Esophagus squamous epithelium (tissue), 5 donors: ENCODE measurements at places on chromosomes 5 and 9. TPM values are rescaled to one million over a fixed set of nuclear protein-coding genes. Genes with fewer than 3 reads are reported as not detected.

DNA sequence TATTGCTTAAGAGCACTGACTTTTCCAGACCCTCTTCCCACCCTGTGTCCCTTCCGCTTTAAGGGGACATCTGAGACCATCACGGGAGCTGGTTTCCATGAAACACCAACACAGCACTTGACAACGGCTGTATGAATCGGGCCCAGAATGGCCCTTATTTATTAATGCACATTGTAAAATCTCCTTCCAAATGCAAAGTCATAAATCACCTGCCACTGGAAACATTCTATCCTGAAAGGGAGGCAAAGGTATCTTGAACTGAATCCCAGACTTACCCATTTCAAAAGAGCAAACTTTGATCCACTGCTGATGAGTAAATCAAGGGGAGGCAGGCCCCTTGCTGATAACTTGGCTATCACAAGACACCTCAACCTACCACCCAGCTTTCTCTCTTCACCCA, 37.4 kb downstream of the SHB start:
- no peak for DNase-seq

DNA sequence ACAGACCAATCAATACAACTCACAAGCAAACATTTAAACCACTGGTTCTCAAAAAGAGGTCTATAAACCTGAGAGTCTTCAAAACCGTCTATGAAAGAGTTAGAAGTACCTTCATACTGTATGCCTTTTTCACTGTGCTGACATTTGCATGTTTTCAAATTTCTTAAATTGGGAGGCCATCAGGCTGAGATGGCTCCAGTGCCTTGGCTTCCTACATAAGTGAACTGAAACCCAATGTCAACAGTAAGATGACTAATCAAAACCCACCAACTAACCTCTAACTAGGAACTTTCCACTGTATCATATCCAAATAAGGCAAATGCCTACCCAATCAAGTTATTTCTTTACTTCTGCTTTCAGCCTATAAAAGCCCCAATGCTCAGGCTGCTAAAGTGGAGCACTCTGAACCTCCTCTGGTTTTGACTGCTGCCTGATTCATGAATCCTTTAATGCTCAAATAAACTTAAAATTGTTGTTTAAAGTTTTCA, 35.1 kb downstream of the FAM13B start:
- no peak for DNase-seq

The PKD2L2 gene
- total RNA-seq: not detected

DNA sequence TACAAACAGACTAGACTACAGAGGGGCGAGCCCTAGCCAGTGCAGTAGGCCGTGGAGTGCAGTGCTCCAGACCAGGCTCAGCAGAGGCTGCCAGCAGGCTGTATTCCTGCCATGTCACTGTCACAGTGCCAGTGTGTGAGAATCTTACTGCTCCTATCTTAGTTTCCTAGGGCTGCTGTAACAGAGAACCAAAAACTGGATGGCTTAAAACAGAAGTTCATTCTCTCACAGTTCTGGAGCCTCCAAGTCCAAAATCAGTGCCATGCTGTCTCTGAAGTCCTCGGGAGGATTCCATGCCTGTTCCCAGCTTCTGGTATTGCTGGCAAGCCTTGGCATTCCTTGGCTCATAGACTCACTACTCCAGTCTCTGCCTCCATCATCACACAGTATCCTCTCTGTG, 75.0 kb upstream of the SAP30L start:
- DNase-seq: no peak

DNA sequence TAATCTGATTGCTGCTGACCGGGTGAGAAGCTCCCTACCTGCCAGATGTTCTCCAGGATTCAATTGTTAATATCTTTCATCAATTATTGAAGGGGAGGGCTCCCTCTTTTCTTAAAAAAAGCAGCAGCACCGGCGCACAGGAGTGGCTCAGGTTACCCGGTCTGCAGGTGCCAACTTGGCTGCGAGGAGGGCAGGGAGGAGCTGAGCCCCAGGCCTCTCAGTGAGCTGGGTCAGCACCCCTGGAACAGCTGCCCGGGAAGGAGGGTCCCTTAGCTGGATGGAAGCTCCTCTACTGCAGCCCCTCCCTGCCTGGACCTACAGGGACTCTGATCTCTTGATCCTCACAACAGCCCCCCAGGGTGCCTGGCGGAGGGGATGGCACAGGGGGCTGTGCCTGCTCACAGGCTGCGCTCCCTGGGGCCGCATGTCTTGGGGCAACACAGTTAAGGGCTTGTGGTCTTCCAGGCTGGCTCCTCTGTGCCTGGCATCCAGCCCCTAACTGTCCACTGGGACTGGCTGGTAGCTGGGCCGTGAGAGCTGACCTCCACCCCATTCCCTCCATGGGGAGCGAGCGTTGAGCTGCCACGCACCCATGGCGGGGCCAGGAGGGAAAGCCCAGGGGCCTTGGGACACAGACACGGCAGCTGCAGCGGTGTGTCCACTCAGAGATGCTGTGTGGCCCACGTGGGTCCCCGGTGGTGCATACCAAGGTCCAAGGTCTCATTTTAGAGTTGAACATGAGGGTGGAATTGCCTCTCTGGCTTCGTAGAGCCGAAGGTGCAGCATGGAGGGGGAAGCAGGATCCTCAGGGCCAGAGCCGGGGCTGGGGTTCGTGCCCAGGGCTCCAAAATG, 28.6 kb upstream of the TMEM250 start:
- no peak for DNase-seq

- DNase-seq: no peak
These were observed 12.1 kb downstream of the GALNT10 start for GRCh38 chr5:154202379-154203260.

DNA sequence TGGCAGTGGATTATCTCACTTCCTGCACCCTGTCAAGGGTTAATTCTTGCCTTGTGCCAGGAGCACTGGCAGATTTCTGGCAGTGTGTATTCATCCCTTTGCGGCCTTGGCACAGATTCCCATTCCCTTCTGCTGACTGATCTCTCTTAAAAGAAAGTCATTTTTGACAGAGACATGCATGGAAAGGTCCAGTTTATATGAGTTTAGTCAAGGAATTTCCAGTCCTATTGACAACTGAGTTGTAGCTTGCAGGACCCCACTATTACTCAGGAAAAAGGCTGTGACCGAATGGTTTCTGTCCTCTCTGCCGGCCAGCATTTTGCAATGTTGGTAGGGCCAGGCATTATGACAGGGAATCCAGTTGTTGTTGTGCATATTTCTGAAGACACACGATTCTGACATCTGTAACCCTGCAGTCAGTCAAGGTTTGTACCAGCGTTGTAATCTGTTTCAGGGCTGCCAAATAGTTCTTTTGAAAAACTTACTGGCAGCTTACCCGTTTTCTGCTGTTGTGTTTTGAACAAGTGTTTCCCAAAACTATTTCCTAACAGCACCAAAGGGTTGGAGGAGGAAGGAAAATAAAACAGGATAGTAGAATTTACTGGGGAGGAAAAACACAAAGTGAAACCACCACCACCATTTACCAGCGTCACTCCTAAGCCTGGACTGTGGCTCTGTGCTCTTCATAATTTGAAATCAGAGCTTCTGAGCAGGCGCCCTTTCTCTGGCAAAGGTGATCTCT, 243.4 kb upstream of the KLF4 start:
- no peak for DNase-seq

- DNase-seq: no peak
These were observed 25.0 kb upstream of the C5orf47 start for GRCh38 chr5:173963867-173964441.

The TICAM2 gene
- total RNA-seq: 0.95 TPM

DNA sequence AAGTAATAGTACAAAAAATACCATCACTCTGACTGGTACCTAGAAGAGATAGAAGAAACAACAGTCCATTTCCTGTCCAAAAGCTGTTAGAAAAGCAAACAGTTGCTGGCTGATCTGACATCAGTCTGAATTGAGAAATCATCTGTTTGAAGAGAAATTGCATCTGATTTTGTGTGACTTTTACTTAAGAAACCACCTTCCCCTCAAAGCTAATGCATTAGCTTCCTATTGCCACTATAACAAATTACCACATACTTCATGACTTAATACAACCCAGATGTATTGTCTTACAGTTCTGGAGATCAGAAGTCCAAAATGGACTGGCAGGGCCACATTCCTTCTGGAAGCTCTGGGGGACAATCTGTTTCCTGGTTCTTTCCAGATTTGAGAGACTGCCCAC, 385.9 kb upstream of the TLE4 start:
- DNase-seq: no peak

The SLC27A6 gene
- total RNA-seq: 1.7 TPM

The SLC4A9 gene
- total RNA-seq: 1.2 TPM

DNA sequence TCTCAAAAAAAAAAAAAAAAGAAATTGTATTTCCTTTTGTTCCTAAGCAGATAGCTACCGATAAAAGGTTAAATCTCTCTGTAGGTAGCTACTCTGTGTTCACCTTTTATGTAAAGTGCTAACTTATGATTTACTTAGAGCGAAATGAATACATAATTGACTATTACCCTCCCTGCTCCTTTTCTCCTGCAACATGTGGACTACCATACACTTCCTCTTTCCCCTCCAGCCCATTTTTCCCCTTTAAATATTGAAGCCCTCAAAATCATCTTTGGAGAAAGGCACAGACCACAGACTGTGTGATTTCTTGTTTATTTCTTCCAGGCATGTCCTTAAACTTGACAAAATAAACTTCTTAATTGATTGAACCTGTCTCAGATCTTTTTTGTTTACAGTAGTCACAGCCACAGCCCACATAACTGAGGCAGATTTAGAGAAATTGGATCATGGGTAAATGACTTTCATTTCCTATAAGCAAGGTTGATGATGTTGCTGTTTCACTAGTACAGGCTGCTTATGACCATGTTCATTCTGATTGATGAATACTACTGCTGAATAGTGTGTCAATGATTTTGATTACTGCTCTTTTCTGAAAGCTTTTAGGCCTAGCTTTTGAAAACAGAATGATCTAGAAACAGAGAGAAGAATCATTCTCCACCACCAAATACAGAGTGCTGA, 59.2 kb downstream of the PHAX start:
- DNase-seq: no peak

DNA sequence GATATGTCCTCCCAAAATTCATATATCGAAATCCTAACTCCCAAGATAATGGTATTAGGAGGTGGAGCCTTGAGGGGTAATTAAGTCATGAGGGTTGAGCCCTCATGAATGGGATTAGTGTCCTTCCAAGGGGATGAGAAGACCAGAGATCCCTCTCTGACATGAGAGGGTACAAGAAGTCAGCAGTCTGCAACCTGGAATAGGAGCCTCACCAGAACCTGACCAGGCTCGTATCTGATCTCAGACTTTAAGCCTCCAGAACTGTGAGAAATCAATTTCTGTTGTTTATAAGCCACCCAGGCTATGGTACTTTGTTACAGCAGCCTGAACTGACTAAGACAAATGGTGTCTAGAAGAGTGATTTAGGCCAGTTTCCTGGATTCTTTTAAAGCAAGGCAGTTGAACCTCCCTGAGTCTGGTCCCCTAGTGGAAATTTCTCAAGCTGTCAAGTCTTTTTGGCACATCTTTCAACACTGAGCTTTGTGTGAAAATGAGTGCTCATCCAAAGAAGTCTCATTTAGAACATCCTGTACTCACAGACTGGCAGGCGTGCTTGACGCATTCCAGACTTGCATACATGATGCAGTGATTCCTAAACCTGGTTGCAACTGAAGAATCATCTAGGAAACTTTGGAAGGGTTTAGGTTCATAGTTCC, 254.8 kb upstream of the PPP1R2B start:
- DNase-seq: no peak

The TMEM215 gene
- total RNA-seq: not detected

- DNase-seq: no peak
These were observed 137.8 kb downstream of the EFNA5 start for GRCh38 chr5:107532916-107533315.

The ACSL6 gene
- total RNA-seq: 3.2 TPM

DNA sequence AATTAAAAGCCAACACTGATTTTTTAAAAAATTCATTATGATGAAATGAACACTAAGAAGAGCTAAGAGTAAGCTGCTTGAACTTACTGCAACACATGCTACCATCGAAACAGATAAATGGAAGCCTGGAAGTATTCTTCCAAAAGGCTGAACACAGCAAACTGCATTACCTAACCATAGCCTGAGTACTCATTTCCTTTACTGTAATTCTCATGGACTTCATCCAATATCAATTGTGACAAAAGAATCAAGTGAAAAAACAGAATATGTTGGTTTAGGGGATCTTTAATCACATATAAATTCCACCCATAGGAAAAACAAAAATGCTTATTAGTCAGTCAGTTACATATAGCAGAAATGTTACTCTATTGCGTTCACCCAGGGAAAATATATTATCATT, 68.5 kb downstream of the DROSHA start:
- DNase-seq: no peak

DNA sequence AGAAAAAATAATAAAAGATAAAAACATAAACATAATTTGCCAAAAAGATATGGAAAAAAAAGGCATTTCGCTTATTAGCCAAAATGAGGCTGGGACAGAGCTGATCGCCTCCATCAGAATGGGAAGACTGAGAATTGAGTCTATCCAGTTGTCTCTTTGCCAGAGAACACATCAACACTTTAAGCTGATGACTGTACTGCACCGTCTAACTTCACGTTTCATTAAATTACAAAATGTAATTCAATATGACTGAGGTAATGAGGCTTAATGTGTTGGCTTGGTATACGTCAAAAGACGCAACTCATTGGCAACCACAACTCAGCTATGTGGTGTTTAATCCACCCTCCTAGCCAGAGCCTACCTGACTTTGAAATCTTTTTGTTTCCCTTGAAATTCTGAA, 462.7 kb upstream of the CD180 start:
- DNase-seq: no peak

GRCh38 chr5:118956727-118957126, 31.6 kb downstream of the DTWD2 start:
- DNase-seq: no peak

The HTR1A gene
- total RNA-seq: not detected

DNA sequence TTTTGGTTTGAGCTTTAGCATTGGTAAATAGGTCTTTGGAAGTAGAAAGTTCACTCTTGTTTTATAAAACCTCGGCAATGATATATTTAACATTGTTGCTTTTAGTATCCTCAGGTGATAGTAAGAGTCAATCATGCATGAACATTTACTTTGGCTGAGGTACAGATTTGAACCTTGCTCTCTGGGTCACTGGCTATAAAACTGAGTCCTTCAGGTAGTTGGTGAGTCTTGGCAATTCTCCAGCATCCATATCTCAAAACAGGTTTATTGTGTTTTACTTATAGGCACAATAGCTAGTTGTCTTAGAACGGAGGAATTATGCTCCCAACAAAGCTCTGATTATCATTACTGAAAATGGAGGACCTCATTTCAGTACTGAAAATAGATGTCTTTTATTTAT, 75.1 kb downstream of the MAT2B start:
- DNase-seq: no peak

DNA sequence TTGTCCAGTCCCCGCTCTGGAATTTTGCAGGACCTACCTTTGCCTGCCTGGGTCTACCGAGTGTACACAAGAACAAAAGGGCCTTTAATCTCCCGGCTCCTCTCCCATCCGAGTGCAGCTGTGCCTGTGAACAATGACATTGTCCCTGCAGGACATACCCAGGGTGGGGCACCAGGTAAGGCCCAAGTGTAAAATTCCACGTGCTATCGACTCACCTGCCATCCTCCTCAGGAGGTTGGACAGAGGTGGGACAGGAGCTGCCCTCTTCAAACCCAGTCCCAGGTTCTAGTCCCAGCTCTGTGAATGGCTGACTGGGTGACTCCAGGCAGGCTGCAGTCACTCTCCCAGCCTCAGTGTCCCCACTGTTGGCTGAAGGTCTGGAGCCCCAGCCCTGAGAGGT, 159.6 kb upstream of the ALDH1B1 start:
- no peak for DNase-seq

The NEUROG1 gene
- total RNA-seq: not detected
